ENCODE measurements at places on chromosomes 6 and 20.

DNA sequence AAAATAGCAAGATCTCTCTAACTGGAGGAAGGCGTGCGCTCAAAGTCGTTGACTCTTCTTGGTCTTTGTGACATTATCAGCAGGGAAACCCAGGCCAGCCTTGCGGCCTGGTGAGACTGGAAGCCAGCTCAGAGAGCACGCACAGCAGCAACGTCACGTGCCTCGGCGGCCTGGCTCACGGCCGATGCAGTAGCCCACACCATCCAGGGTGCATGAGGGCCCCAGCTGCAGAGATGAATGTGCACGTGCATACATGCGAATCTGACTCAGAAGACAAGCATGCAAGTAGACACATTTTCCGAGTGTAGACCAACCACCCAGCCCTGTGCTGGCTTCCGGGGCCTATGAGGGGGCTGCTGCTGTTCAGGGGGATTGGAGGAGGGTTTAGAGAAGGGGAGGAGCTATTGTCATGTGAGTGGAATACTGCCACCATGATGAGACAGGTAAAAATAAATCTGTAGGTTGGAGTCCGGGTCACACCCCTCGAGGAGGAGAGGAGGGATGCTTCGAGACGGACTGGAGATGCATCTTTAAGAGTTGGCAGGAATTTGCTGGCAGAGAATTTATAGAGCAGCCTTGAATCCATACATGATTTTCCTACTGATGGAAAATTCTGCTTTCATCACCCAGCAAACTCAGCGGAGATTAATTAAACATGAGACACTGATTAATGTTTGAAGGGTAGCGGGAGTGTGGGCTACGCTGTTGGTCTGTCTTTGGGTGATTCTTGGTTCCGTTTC, 388.2 kb downstream of the CDH4 start:
- DNase-seq, result no peak

DNA sequence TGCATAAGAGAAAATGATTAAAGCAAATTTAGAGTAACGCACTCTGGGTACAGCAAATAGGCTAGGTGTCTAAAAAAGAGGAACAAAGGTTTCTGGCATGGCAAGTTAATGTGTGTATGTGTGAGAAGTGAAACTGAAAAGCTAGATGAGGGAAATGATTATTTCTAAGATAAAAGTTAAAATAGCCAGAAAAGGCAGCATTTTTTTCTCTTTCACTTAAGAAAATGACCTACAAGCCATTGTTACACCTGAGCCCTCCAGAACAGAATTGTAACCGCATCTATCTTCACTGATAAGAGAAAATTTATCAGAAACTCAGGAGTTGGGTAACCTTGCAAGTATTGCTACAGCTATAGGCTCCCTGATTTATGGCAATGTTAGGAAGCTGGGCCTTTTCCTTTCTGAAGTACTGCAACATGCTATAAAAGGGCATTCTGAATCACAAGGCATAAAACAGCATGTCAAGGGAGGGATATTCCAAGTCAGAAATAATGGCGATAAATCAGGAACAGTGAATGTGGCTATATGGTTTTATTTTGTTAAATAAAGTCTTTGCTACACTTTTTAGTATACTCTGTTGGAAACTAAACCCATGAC, 395.3 kb downstream of the TBC1D32 start:
- no peak for DNase-seq

GRCh38 chr6:17983730-17984129, 3.7 kb downstream of the KIF13A start:
- DNase-seq, result no peak

DNA sequence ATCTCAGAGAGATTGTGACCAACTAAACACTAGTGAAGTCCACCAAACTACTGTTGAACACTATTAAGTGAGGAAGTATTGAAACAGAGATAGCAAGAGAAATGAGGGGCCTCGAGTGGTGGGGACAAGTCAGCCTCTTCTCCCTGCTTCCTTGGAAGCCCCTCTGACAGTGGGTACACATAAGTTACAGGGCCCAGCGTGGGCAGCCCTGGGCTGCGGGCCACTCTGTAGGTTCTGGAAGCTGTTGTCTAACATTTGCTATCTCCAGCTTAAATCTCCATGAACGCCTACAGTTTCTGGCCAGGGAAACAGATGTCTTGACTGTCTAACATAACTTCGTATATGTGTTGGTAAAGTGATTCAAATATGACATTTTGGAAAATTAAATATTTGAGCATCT, 71.4 kb downstream of the KLHL32 start:
- DNase-seq, result no peak

GRCh38 chr6:107237992-107238660, 122.8 kb upstream of the BEND3 start:
- DNase-seq, result no peak

- DNase-seq, result no peak
Measured at GRCh38 chr20:2320813-2321658, 25.2 kb downstream of the TGM3 start.

GRCh38 chr6:20464041-20464440, 62.4 kb downstream of the E2F3 start:
- DNase-seq, result no peak

GRCh38 chr20:10986586-10986985, 312.8 kb upstream of the JAG1 start:
- DNase-seq, result no peak

GRCh38 chr6:33592595-33593413, 12.7 kb upstream of the BAK1 start:
- DNase-seq, result no peak

- no peak for DNase-seq
Measured at GRCh38 chr6:20044883-20045282, 167.4 kb downstream of the MBOAT1 start.

GRCh38 chr6:73143551-73143950, 81.7 kb downstream of the KHDC1L start:
- no peak for DNase-seq

- DNase-seq, result no peak
Measured at GRCh38 chr6:33144373-33144772, 47.9 kb downstream of the COL11A2 start.

DNA sequence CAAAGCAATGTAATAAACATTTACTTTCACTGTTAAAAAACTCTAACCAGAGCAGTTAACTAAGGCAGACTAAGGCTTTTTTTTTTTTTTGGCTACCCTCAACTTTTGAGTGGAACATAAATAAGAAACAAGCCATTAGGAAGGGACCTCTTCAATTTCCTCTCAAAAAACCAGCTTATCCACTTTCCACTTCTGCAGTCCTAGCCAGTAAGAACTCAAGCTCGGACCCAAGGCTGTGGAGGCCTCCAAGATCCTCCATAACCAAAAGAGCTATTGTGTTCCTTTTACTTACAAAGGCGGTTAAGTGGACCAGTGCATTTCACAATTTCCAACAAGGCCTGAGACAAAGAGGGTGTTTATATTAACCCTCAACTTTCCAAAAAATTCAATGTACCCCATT, 5.3 kb downstream of the KCNK5 start:
- DNase-seq, result no peak

DNA sequence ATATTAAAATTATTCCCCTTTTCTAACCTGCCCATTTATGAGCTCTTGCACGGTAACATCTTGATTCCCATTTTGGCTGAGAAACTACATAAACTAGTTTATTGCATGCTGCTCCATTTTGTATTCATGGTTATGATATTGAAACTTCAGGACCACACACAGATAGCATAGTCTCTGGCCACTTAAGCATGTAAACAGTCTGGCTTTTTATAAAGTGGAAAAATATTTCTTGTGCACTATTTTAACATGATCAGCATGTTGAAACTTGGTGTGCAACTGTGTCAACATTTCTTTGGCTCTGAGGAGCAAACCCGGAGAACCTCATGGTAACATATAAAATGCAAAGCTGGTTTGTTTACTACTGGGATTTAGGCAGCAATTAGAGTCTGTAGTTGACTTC, 70.7 kb downstream of the SLX4IP start:
- no peak for DNase-seq

GRCh38 chr6:166449036-166449435, 66.3 kb upstream of the MPC1 start:
- no peak for DNase-seq

All from AG09319 (cell line).